Stimulated activated CD8-positive, alpha-beta memory T cell treated with anti-CD3 and anti-CD28 coated beads, Interleukin-4, amount 100 ng/mL, for 4 hours (primary cell): ENCODE measurements at places on chromosomes 3 and 15.

DNA sequence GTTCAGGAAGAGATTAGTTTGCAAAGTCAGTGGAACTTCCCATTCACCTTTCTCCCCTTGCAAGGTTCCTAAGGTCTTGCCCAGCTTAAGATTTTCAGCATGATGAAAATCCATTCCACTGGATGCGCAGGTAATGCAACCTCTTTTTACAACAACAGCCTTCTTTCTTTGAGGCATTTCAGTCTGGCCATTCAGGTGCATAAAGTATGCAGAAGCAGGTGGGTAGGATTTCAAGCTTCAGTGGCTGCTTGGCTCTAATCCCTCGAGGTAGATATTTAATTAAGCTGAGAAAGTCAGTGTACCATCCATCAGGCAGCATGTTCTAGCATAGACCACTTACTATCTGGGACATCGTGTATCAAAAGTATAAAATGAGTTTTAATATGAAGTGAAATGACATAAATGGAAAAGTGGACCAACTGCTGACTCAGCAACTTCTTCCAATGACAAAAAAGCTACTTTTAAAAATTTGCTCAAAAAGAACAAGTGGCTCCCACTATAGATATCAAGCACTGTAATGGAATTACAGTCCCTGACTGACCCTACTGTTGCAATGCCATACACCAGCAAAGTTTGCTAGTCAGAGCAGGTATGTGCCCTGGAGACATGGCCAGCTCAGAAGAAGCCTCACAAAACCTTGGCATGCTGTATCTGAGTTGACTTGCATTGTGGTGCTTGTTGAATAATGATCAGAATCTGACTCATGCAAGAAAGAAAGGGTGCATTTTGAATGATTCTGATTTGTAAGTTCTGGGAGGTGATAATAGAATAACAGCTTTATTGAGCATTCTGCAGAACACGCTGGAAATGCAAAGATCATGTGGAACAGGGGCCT lies 459.9 kb upstream of the MCTP2 start:
- no peak for DNase-seq

DNA sequence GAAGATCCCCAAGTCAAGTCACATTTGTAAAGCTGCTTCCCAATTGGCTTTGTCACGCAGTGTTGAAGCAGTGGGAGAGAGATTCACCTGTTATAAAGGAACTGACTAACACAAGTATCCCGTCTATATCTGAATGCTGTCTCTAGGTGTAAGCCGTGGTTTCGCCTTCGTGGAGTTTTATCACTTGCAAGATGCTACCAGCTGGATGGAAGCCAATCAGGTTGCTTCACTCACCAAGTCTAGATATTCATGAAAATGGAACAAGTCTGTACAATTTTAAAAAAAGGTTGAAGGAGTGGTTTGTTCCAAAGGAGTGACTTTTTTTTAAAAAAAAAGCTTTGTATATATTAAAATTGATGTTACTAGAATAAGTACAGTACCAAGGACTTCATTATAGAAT lies 11.7 kb downstream of the RBM5 start:
- no peak for DNase-seq

GRCh38 chr3:54720604-54721003 lies 207.3 kb downstream of the LRTM1 start:
- DNase-seq: no peak

DNA sequence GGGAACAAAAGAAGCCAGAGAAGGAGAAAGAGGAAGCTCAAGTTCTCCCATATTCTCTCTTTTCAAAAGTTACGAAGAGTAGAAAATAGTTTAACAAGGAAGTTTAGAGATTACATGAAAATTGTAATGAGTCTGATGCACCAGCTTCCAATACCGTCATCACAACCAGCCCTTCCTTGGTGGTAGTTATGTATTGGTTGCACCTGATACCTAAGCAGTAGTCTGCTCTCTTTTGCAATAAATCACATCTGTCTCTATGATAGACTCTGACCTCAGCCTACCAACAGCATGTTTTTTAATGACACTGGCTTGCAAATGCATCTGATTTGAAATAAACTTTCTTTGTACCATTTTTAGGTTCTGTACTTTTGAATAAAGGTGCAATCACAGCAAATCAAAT lies 575.8 kb downstream of the FHIT start:
- no peak for DNase-seq

- DNase-seq: no peak
Observed at GRCh38 chr15:93982226-93982727, 249.1 kb upstream of the MCTP2 start.

GRCh38 chr15:39593071-39593655 lies 12.3 kb downstream of the THBS1 start:
- DNase-seq: no peak

GRCh38 chr3:51681453-51681852 lies 10.4 kb downstream of the TEX264 start:
- no peak for DNase-seq

- no peak for DNase-seq
Observed at GRCh38 chr3:53718462-53718861, 127.8 kb downstream of the CHDH start.

- no peak for DNase-seq
Observed at GRCh38 chr3:23743141-23743784, 62.5 kb upstream of the UBE2E1 start.

- DNase-seq: no peak
Observed at GRCh38 chr3:41987627-41988026, 25.7 kb upstream of the ULK4 start.

GRCh38 chr3:139378587-139379241 lies 10.7 kb downstream of the COPB2 start:
- DNase-seq: no peak

DNA sequence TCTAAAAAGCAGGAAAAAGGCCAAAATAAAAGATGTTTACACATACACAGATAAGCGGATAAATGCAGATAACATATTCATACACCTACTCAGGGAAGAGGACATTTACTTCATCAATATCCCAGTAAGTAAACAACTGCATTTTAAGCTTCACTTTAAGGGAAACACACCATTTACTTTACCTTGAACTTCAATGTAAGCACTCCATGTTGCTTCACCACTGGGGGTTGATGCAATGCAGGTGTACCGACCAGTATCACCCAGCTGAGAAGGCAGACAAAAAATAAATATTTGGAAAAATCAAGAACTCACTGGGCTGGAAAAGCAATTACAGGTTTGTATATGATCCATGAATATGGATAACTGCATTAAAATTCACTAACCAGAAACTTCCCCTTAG lies 1099.5 kb downstream of the ROBO1 start:
- no peak for DNase-seq

DNA sequence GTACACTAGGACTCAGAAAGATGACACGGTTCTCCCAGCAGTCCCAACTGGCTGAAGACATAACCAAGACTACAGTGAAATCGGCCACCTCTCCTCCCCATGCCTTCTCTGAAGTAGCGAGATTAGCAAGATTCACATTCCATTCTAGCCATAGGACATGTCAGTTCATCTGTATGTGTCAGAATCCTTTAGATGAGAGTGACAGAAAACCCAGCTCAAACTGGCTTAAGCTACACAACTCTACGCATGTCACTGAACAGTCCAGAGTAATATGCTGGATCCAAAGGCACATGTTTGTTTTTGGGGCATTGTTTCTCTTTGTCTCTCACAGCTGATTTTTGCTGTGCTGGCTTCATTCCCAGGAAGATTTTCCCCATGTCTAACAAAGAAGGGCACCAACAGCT lies 75.8 kb downstream of the RARB start:
- no peak for DNase-seq

DNA sequence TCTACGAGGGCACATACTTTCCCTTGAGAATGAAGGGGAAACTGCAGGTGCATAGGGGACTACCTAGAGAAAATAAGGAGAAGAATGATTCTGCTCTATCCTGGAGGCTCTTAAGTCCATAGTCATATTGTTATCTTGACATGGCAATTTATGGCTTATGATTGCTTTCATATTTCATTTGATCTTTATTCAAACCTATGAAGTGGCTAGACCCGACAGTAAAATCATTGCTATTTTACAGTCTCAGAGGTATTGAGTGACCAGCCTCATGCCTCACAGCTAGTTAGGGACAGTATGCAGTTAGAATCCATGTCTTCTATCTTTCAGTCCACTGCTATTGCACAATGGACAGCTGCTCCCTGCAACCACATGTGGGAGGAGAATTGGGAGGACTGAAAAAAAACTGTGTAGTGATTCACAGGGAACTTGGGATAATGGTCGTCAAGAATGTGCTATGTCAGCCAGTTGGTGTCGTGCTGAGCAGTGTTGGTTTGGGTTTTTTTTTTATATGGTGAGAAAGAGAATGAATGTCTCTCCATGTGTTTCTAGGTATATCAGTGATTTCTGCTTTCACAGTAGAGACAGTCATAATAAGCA lies 63.2 kb upstream of the SPPL2A start:
- DNase-seq: no peak

DNA sequence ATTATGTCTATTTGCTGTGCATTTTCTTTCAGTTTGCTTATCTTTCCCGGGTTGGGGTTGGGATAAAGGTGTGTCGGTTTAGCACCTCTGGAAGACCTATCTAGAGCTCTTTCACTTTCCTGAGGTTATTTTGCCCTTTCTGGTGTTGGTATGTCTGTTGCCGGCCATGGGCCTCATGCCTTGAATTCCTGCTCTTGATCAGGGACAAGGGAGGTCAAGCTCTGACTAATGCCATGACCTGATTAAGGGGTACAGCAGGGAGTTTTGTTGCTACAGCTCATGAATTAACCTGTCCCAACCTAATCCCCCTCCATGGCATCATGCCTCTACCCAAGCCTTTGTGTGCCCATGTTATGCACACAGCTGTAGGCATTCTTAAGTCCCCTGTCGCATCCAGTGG lies 70.5 kb upstream of the GOLGA6B start:
- no peak for DNase-seq

GRCh38 chr3:169288553-169288952 lies 375.0 kb downstream of the MECOM start:
- no peak for DNase-seq

DNA sequence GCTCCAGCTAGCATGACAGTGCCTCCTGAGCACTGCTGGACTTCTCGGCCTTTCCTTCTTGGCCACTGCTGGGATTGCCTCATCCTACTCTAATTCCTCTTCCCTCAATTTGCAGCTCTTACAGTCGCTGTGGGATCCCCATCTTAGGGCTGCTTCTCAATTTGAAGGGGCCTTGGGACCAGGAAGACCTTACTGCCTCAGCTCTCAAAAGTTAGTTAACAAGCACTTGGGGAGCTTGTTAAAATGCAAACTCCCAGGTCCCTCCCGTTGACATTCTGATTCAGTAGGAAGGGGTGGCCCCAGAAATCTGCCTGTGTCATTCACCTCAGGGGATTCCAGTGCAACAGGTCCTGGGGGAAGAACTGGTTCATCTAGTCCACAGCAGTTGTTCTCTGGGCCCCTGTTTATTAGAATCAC lies 14.8 kb downstream of the BDH1 start:
- no peak for DNase-seq
